Endodermal cell (in vitro differentiated cells): ENCODE measurements at places on chromosomes 4 and X. TPM values are rescaled to one million over a fixed set of nuclear protein-coding genes. Genes with fewer than 3 reads are reported as not detected.
A peak's percentile ranks its signal among the peaks of the same experiment; 100 is the strongest.

Gene GPR50
- total RNA-seq, result 0.70 TPM in 2 replicates

GRCh38 chr4:9952415-9952950 lies 68.8 kb downstream of the SLC2A9 start:
- no peaks in the 10 kb centered on the region for H3K4me1 ChIP-seq
- no peak overlapping the region for H3K4me3 ChIP-seq
- H3K27me3 ChIP-seq, result no peaks in the 10 kb centered on the region
- H3K27ac ChIP-seq, result no peak overlapping the region
- H3K36me3 ChIP-seq, result no peaks in the 10 kb centered on the region
- DNase-seq, result no peak

DNA sequence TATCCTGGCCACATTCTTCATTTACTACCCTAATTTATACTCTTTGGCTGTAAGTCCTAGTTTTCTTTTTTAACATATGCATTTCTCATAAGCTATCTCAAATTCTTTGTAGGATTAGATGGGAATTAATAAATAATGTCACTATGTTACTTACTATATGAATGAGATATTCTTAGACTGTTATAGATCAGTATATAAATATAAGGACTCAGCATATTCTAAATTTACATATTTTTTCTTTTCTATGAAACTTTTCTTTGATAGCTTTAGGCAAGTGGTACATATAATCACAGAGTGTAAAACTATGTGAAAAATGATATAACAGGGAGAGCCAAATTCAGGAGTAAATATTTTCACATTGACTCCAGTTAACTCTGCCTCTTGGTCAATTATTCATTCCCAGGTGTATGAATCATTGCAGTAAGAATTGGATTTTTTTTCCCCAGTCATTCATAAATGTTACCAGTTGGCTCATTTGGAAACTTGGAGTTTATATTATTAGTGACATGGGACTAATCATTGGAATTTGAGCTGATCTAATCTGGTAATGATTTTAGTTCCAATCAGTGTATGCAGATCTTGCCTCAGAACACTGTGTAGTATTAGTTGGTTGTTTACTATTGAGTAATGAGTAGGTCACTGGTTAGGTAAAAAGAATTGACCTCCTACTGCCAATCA lies 25.3 kb downstream of the FHIP1A start:
- no peaks in the 10 kb centered on the region for H3K27me3 ChIP-seq
- peaks cover 9% of the 10 kb centered on the region for H3K4me1 ChIP-seq
- no peak overlapping the region for H3K4me3 ChIP-seq
- H3K27ac ChIP-seq, result no peak overlapping the region
- DNase-seq, result no peak
- no peaks in the 10 kb centered on the region for H3K36me3 ChIP-seq

Gene FDCSP
- total RNA-seq, result not detected in 2 replicates

DNA sequence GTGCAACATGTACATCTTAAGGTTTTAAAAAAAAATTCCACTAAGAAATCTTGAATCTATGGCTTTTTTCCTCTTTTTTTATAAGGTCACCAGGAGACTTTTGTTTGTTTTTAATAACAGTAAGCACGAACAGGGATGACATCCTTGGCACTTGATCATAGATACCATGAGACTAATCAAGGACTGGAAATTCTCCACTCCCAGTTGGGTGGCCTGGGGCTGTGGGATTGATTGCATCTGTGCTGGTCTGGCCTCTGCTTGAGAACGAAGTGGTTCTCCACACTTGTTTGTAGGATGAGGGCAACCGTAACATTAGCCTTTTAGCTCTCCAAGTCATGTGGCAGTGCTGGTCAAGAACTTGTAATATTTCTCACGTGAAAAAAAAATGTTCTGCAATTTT lies 35.4 kb downstream of the SNX25 start:
- H3K4me1 ChIP-seq, result no peaks in the 10 kb centered on the region
- DNase-seq, result no peak
- no peak overlapping the region for H3K27ac ChIP-seq
- H3K27me3 ChIP-seq, result no peaks in the 10 kb centered on the region

DNA sequence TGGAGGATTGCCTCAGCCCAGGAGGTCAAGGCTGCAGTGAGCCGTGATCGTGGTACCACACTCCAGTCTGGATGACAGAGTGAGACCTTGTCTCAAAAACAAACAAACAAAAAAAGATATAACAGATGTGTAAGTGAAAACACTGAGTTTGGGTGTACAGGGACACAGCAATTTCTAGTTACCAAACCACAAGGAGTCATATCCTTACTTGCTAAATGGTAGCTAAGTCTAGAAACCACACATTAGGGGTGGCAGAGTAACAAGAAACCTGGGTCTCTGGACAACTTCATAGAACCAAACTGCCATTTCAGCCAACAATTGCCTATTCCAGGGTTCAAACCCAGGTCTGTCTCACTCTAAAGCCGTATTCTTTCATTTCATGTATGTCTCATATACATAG lies 20.8 kb downstream of the PPEF2 start:
- no peak for DNase-seq
- no peaks in the 10 kb centered on the region for H3K36me3 ChIP-seq
- no peaks in the 10 kb centered on the region for H3K27me3 ChIP-seq
- no peak overlapping the region for H3K4me3 ChIP-seq
- H3K4me1 ChIP-seq, result no peaks in the 10 kb centered on the region

GRCh38 chr4:71210823-71211222 lies 128.0 kb upstream of the SLC4A4 start:
- DNase-seq, result no peak
- no peaks in the 10 kb centered on the region for H3K36me3 ChIP-seq
- H3K27me3 ChIP-seq, result peaks cover 19% of the 10 kb centered on the region
- no peak overlapping the region for H3K4me3 ChIP-seq

DNA sequence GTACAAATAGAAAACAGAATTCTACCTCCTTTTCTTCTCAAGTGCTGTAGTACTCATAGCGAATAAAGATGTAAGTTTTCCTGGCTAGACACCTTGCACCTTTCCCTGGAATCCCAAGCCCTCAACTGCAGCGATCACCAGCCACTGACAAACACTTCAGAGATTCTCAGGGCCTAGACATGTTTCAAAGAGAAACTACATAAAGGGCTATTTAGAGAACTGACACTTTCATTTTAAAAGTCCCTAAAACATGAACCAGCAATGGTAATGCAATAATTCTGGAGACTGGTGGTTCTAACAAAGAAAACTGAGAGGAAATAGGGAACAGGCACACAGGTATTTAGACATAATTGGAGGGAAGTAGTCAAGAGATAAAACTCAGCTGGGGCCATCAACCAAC lies 35.7 kb downstream of the FANCB start:
- H3K4me1 ChIP-seq, result no peaks in the 10 kb centered on the region
- H3K27me3 ChIP-seq, result no peaks in the 10 kb centered on the region
- peaks cover 12% of the 10 kb centered on the region for H3K36me3 ChIP-seq
- no peak overlapping the region for H3K27ac ChIP-seq
- no peak for DNase-seq

DNA sequence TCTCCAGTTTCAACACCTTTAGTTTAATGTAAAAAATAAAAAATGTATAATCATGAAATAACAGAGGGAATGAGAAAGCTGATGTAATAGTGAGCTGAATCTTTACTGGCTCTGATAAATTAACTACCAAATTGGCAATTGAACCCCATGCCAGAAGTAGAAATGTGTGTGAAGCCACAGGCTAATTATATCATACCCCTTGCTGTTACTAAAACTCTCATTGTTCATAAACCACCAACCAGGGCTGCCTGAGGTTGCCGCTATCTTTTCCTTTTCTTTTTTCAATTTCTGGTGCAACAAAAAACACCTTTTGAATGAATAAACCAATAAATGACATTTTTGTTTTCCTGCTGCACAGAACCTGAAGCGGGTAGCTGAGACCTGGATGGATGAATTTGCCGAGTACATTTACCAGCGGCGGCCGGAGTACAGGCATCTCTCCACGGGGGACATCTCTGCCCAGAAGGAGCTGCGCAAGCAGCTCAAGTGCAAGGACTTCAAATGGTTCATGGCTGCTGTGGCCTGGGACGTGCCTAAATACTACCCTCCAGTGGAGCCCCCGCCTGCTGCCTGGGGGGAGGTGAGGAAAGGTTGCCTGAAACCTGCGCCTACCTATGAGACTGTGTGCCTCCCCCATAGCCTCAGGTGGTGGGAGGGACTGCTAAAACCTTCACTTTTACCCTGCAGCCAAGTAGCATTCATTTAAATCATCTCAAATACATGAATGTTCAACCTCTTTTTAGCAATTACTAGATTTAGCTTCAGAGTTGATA lies 216.7 kb upstream of the GALNT7 start:
- no peaks in the 10 kb centered on the region for H3K36me3 ChIP-seq
- no peak for DNase-seq
- no peak overlapping the region for H3K27ac ChIP-seq

Gene PDK3
- 14.9 to 42.8 TPM (median 15.9 TPM) in 3 replicates for total RNA-seq

DNA sequence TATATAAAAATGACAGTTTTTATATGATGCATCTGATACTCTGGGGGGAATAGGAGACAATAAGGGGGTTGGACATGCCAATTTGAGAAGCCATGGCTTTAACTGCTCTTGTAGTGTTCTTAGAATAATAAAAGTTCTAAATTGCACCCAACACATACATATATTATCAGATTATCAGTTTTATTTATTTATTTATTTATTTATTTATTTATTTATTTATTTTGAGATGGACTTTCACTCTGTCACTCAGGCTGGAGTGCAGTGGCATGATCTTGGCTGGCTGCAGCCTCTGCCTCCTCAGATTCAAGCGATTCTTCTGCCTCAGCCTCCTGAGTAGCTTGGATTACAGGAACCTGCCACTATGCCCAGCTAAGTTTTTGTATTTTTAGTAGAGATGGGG lies 356.8 kb downstream of the TLL1 start:
- H3K4me3 ChIP-seq, result no peak overlapping the region
- no peak overlapping the region for H3K27ac ChIP-seq
- H3K27me3 ChIP-seq, result no peaks in the 10 kb centered on the region
- DNase-seq, result no peak
- H3K4me1 ChIP-seq, result no peaks in the 10 kb centered on the region
- H3K36me3 ChIP-seq, result no peaks in the 10 kb centered on the region

DNA sequence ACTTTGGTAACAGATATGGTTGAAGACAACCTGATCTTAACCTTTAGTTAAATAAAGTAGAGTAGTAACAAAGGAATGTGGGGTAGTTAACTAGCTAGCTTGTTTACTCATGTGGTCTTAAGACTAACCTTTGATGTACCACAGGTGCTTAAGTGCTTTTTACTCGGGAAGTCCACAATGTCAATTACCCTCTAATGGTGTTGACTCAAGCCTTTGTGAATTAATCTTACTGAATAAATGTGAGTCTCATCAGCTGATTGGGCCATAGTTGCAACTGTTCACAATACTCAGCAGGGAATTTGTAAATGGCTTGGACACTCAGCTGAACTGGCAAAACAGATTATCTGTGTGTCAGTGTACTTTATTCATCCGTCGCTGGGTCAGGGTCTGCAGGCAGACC lies 119.0 kb upstream of the UGT8 start:
- H3K4me3 ChIP-seq, result no peak overlapping the region
- no peak overlapping the region for H3K27ac ChIP-seq
- H3K27me3 ChIP-seq, result no peaks in the 10 kb centered on the region
- no peaks in the 10 kb centered on the region for H3K36me3 ChIP-seq
- DNase-seq, result no peak
- no peaks in the 10 kb centered on the region for H3K4me1 ChIP-seq

Gene ZNF275
- total RNA-seq, result 6.3 to 13.9 TPM (median 12.6 TPM) in 3 replicates

Gene SAT1
- total RNA-seq, result 44.4 to 63.4 TPM (median 55.3 TPM) in 3 replicates

GRCh38 chr4:111689214-111689613 lies 456.0 kb upstream of the FAM241A start:
- no peaks in the 10 kb centered on the region for H3K4me1 ChIP-seq
- no peaks in the 10 kb centered on the region for H3K27me3 ChIP-seq
- DNase-seq, result no peak
- H3K4me3 ChIP-seq, result no peak overlapping the region

Gene PLP1
- total RNA-seq, result 16.0 and 17.6 TPM in 2 replicates

GRCh38 chrX:53642337-53642736 lies 44.2 kb downstream of the HUWE1 start:
- no peak for DNase-seq
- H3K27me3 ChIP-seq, result no peaks in the 10 kb centered on the region
- H3K4me1 ChIP-seq, result no peaks in the 10 kb centered on the region
- H3K27ac ChIP-seq, result no peak overlapping the region
- no peak overlapping the region for H3K4me3 ChIP-seq
- peaks cover 93% of the 10 kb centered on the region for H3K36me3 ChIP-seq

GRCh38 chrX:19462879-19463278 lies 52.4 kb downstream of the MAP3K15 start:
- no peak overlapping the region for H3K27ac ChIP-seq
- no peaks in the 10 kb centered on the region for H3K4me1 ChIP-seq
- DNase-seq, result no peak
- no peaks in the 10 kb centered on the region for H3K36me3 ChIP-seq
- H3K4me3 ChIP-seq, result no peak overlapping the region

GRCh38 chrX:74422576-74423288 lies 1.4 kb downstream of the SLC16A2 start:
- H3K4me3 ChIP-seq, result peak overlapping the region; percentile 76
- H3K36me3 ChIP-seq, result no peaks in the 10 kb centered on the region
- peak; percentile 87 for DNase-seq
- peak overlapping the region; percentile 64 for H3K27ac ChIP-seq
- no peaks in the 10 kb centered on the region for H3K4me1 ChIP-seq

Gene TRIM60
- total RNA-seq, result not detected in 3 replicates

Gene CT45A3
- total RNA-seq, result not detected in 3 replicates

GRCh38 chrX:964831-965416 lies 247.5 kb downstream of the CRLF2 start:
- H3K27ac ChIP-seq, result no peak overlapping the region
- no peak overlapping the region for H3K4me3 ChIP-seq
- no peaks in the 10 kb centered on the region for H3K36me3 ChIP-seq
- no peaks in the 10 kb centered on the region for H3K4me1 ChIP-seq

- H3K27ac ChIP-seq, result no peak overlapping the region
- no peaks in the 10 kb centered on the region for H3K36me3 ChIP-seq
- H3K27me3 ChIP-seq, result no peaks in the 10 kb centered on the region
- H3K4me3 ChIP-seq, result no peak overlapping the region
- peak; percentile 84 for DNase-seq
These were observed 22.9 kb upstream of the FRMPD4 start for GRCh38 chrX:12115377-12115776.
